Stimulated activated CD8-positive, alpha-beta memory T cell treated with anti-CD3 and anti-CD28 coated beads, Interleukin-15, amount 100 ng/mL, for 48 hours (primary cell): ENCODE measurements at places on chromosomes 6 and 20.

DNA sequence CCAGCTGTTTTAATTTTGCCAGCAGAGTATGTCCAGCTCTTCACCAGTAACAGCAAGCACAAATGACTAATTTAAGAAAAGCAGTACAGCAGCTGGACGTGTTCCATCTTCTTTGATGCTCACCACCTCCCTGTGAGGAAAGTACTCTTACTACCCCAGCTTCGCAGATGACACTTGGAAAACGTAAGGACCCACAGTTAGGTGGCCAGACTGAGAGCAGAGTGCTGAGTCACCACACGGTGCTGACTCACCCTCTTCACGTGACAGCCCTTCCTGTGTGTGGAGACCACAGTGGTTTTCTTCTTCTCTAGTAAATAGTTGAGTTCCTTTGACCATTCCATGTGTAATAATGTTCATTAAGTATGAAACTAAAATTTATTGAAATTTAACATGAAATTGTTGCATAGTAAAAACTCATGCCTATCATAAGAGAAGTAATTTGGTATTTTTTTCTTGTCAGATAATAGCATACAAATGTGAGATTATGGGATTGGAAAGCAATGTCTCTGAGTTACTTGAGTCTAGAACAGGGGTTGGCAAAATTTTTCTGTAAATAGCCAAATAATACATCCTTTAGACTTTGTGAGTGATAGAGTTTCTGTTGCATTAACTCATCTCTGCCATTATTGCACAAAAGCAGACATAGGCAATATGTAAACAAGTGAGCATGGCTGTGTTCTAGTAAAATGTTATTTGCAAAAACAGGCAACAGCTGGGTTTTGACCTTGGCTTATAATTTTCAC, 76.6 kb downstream of the SLX4IP start:
- DNase-seq = peak; percentile 73

DNA sequence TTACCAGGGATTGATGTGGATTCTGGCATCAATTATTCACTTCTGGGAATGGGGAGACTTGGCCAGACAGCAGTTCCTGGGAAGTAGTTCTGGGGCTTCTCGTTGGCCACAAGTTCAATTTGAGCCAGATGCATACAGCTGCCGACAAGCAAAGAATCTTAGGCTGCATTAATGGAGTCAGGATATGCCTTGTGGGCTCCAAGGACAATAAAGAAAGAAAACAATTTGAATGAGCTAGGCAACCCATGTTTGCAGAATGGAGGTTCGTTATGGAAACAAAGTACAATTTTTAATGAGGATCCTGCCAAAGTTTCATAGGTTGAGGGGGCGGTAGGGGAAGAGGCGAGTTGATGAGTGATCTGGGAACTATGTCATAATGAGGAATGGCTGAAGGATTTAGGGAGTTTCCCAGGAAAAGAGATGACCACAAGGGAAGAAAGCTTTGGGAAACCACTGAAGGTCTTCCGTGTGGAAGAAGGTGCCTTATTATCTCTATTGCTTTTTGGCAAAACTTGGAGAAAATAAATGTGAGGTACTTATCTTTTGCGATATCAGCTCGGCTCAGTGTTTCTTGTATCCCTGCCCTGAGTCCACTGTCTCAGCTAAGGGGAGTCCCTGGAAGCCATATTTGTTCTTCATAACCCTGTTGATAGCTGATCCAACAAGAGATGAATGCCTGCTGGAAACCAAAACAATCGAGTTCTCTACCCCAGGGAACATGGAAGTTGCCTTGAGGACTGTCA, 181.0 kb upstream of the ZNF217 start:
- DNase-seq = no peak

DNA sequence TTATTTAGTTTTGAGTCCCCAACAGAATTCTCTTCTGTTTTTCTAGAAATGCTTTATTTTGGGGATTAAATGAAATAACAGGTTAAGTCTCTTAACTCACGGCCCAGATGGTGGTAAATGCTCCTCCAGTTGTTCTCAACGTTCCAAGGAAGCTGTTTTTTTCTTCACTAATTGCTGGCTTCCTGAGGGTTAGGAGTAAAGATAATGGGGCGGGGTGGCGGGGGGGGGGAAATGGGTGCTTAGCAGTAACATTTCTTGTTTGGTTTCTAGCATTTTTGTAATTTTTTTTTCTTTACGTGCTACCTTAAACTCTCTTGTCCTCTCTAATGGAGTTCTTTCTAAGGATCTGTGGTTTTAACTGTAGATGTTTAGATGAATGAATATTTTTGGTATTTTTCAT, 2.2 kb downstream of the SRSF3 start:
- DNase-seq = no peak

DNA sequence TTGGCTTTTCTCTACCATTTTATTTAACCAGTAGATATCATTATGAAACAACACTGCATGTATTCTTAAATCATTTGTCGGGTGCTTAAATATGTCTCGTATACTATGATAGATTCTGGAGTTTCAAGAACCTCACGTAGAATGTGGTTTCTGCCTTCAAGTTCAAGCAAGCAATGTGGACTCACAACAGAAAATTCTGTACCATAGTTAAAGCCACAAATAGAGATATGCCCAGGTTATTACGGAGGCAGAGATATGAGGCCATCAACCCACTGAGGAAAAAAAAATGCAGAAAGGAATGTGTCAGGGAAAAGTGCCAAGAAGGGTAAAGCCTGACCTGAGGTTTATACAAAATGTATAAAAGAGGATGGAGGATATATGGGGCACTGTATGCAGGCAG, 109.9 kb downstream of the GFRAL start:
- DNase-seq = no peak

DNA sequence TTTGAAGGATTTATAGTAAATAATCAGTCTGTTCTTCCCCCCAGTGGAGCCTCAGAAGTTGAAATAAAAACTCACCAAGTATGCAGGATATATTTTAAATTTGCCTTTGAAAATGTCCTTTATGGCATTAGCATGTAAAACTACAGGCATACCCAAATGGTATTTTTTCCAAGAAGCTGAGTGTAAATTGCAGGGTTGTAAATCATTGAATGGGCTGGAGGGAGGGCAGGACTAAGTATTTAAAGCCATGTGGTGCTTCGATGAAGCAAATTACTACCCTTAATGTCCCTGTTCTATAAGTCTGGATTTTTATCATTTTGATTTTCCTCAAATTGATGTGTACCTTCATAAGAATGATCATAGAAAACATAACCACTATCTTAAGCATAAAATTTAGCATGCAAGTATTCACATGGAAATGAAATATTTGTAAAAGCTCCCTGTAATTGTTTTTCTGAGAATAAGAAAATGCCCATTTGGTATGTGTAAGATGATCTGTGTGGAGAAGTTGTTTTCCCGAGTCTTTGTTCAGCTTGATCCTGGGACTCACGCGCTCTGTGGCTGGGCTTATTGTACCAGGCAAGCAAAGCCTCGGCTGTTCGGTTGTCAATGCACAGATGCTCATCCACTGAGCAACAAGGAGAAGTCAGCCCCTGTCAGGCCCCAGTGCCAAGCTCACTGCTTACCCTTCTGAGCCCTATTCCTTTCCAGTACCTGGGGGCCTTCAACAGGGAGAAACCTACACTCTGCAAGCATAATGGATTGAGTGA, 66.7 kb downstream of the CD164 start:
- DNase-seq = no peak
